Muscle of leg (tissue), 16 donors: ENCODE measurements at places on chromosomes 2 and 18.
A peak's percentile ranks its signal among the peaks of the same experiment; 100 is the strongest.

GRCh38 chr2:236545248-236545658, 24.4 kb upstream of the ACKR3 start:
- no peaks in the 10 kb centered on the region for H3K27me3 ChIP-seq
- no peak overlapping the region for H3K27ac ChIP-seq
- no peak overlapping the region for H3K4me3 ChIP-seq
- DNase-seq, result peak; percentile 22
- no peaks in the 10 kb centered on the region for H3K36me3 ChIP-seq
- H3K4me1 ChIP-seq, result peaks cover 11% of the 10 kb centered on the region

DNA sequence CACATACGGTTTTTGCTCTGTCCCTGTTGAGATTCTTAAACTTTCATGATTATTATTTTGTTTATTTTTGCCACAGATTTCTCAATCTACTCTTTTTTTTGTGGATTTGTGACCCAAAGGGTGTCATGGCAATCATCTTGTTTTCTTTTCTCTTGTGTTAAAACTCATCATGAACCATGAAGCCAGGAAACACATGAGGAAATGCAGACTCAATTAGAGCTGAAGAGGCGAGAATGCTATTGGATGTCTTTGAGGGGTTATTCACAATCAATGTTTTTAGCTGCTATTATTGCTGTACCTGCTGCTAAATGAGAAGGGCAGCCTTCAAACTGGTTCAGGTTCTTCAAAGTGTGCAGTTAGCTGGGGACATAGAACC, 99.5 kb upstream of the MMADHC start:
- H3K27ac ChIP-seq, result peak overlapping the region; percentile 59
- H3K27me3 ChIP-seq, result no peaks in the 10 kb centered on the region
- peaks cover under 1% of the 10 kb centered on the region for H3K4me1 ChIP-seq
- no peak overlapping the region for H3K4me3 ChIP-seq
- no peaks in the 10 kb centered on the region for H3K36me3 ChIP-seq

- DNase-seq, result no peak
- H3K4me1 ChIP-seq, result no peaks in the 10 kb centered on the region
- no peaks in the 10 kb centered on the region for H3K36me3 ChIP-seq
- peaks cover 2% of the 10 kb centered on the region for H3K27me3 ChIP-seq
- H3K4me3 ChIP-seq, result no peak overlapping the region
Observed at GRCh38 chr2:16239296-16239850, 299.0 kb downstream of the MYCN start.

DNA sequence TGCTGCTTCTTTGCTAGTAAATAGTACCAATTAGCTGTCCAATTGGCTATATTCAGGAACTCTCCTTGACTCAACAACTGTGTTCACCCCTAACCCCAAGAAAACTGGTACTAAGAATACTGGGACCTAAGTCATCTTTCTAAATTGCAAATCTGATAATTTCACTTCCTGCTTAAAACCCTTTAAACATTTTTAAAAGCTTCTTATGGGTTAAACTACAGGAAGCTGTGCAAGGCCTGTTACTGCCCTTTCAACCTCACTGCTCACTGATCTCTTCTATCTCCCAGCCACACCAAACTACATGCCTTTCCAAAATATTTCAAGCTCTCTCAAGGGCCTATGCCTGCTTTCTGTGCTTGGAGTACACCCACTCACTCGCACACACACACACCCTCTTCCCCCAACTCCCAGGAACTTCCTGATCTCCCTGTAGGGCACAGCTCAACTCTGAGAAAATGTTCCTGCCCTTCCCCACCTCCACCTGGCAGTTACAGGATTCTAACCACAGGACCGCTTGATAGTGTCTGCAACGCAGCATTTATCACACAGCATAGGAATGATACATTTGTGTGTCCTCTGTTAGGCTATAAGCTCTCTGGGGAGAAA, 6.7 kb downstream of the LMAN1 start:
- H3K27ac ChIP-seq, result no peak overlapping the region
- no peak for DNase-seq
- H3K36me3 ChIP-seq, result peaks cover 37% of the 10 kb centered on the region
- no peak overlapping the region for H3K4me3 ChIP-seq

- H3K4me3 ChIP-seq, result no peak overlapping the region
- peaks cover 11% of the 10 kb centered on the region for H3K4me1 ChIP-seq
- no peak overlapping the region for H3K27ac ChIP-seq
- no peaks in the 10 kb centered on the region for H3K36me3 ChIP-seq
Observed at GRCh38 chr2:136006658-136007057, 21.2 kb upstream of the DARS1 start.

GRCh38 chr2:9089831-9090230, 86.3 kb upstream of the MBOAT2 start:
- H3K4me3 ChIP-seq, result no peak overlapping the region
- peaks cover 2% of the 10 kb centered on the region for H3K4me1 ChIP-seq
- no peak overlapping the region for H3K27ac ChIP-seq
- H3K27me3 ChIP-seq, result no peaks in the 10 kb centered on the region

GRCh38 chr2:237184919-237185552, 99.3 kb downstream of the COPS8 start:
- no peak overlapping the region for H3K4me3 ChIP-seq
- H3K27me3 ChIP-seq, result no peaks in the 10 kb centered on the region
- H3K4me1 ChIP-seq, result peaks cover under 1% of the 10 kb centered on the region
- no peak for DNase-seq
- H3K36me3 ChIP-seq, result no peaks in the 10 kb centered on the region
- no peak overlapping the region for H3K27ac ChIP-seq

DNA sequence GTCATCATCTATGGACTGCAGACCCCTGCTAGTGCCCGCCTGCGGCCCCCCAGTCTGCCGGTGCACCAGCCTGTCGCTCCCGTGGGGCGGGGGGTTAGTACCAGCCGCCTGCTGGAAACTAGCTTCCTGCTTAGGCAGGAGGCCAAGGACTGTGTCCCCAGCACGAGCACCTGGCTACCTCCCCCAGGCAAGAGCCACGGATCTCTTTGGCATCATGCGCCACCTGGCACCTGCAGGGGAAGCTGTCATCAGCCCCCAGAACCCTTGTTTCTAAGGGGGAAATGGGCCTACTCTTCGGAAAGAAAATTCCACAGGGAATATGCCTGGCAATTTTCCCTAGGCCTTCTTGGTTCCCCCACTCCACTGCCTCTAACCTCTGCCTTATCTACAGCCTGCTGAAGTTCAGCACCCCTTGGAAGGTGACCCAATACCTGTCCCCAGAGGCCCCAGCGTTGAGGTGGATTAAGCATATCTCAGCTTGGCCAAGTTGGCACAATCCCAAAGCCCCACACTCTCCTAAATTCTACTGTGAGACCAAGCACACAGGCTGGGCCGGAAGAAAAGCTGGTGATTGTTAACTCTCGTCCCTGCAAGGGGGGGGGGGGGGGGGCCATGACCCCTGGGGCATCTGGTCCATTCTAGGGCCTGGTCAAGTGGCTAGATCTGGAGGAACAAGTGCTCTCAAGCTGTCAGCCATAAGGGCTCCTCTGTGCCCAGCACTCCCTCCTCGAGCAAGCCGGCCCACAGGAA, 62.0 kb upstream of the POMC start:
- no peak overlapping the region for H3K4me3 ChIP-seq
- H3K27ac ChIP-seq, result peak overlapping the region; percentile 86
- H3K36me3 ChIP-seq, result peaks cover 42% of the 10 kb centered on the region
- no peaks in the 10 kb centered on the region for H3K27me3 ChIP-seq
- H3K4me1 ChIP-seq, result peaks cover 33% of the 10 kb centered on the region

- H3K4me3 ChIP-seq, result peak overlapping the region; percentile 75
- DNase-seq, result peak; percentile 63
- H3K27ac ChIP-seq, result peak overlapping the region; percentile 85
- H3K4me1 ChIP-seq, result peaks cover 80% of the 10 kb centered on the region
- H3K27me3 ChIP-seq, result no peaks in the 10 kb centered on the region
Observed at GRCh38 chr2:217942731-217943335, 60.0 kb downstream of the TNS1 start.

GRCh38 chr2:105330681-105331375, 1.3 kb upstream of the TGFBRAP1 start:
- H3K4me3 ChIP-seq, result no peak overlapping the region
- H3K27me3 ChIP-seq, result no peaks in the 10 kb centered on the region
- peaks cover 19% of the 10 kb centered on the region for H3K4me1 ChIP-seq
- H3K36me3 ChIP-seq, result peaks cover 9% of the 10 kb centered on the region
- no peak for DNase-seq
- no peak overlapping the region for H3K27ac ChIP-seq

GRCh38 chr2:9610781-9611548, 19.8 kb downstream of the YWHAQ start:
- H3K27ac ChIP-seq, result no peak overlapping the region
- no peaks in the 10 kb centered on the region for H3K36me3 ChIP-seq
- H3K4me3 ChIP-seq, result no peak overlapping the region
- H3K4me1 ChIP-seq, result peaks cover 7% of the 10 kb centered on the region
- DNase-seq, result no peak

DNA sequence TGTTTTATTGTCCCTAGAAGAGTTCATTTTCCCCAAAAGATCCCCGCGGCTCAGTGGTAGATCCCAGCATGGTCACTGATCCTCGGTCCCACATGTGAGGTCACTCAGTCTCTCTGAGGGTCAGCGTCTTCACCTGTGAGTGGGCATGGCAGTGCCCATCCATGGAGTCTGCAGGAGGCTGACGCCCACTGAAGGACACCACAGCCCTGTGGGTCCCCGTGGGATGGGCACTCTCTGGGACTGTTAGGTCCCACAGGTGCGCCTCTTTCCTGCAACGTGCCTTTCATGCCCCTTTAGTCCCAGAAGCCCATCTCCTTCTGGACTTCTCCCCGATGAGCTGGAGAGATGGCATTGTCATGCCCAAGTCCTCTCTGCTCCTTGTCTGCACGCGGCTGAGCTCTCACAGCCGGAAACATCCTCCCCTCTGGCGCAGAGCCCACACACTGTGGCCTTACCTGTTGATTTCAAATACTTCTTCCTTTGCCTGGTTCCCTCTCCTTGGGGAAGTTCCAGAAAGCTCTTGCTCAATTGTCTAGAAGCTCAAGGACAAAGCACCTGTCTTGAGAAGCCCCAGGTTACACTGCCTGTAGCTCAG, 75.9 kb downstream of the PTGR3 start:
- H3K4me1 ChIP-seq, result peaks cover 18% of the 10 kb centered on the region
- H3K4me3 ChIP-seq, result no peak overlapping the region

DNA sequence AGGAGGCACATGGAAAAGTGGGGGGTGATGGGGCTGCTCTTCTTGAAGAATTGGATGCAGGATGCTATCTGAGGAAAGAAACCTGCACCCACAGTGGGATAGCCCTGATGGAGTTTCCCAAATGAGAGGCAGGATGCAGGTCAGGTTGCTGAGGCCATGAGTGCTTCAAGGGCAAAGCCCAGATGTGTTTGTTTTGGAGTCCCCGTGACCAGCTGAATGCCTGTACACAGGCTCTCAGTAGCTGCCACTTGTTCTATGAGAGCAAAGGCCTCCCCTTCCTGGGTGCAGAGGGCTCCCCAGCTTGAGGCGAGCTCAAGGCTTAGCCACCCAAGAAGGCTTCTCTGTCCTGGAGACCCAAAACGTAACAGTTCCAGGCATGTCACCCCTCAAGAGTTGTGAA, 192.7 kb downstream of the SEPTIN10 start:
- no peak for DNase-seq
- peaks cover 12% of the 10 kb centered on the region for H3K4me1 ChIP-seq
- no peaks in the 10 kb centered on the region for H3K27me3 ChIP-seq

GRCh38 chr2:241465543-241465942, 42.8 kb downstream of the STK25 start:
- peaks cover 17% of the 10 kb centered on the region for H3K4me1 ChIP-seq
- H3K36me3 ChIP-seq, result peaks cover 14% of the 10 kb centered on the region
- no peaks in the 10 kb centered on the region for H3K27me3 ChIP-seq
- H3K27ac ChIP-seq, result no peak overlapping the region
- no peak overlapping the region for H3K4me3 ChIP-seq

- no peak overlapping the region for H3K4me3 ChIP-seq
- peaks cover 55% of the 10 kb centered on the region for H3K4me1 ChIP-seq
- peaks cover 5% of the 10 kb centered on the region for H3K27me3 ChIP-seq
Observed at GRCh38 chr2:23624378-23624777, 239.4 kb downstream of the KLHL29 start.

- H3K4me3 ChIP-seq, result no peak overlapping the region
- H3K27me3 ChIP-seq, result no peaks in the 10 kb centered on the region
- no peak overlapping the region for H3K27ac ChIP-seq
- no peaks in the 10 kb centered on the region for H3K4me1 ChIP-seq
- H3K36me3 ChIP-seq, result peaks cover 3% of the 10 kb centered on the region
Observed at GRCh38 chr18:9386879-9387278, 52.3 kb downstream of the TWSG1 start.

GRCh38 chr18:48674758-48675351, 136.0 kb downstream of the CTIF start:
- no peak overlapping the region for H3K4me3 ChIP-seq
- peaks cover 27% of the 10 kb centered on the region for H3K36me3 ChIP-seq
- H3K27me3 ChIP-seq, result no peaks in the 10 kb centered on the region
- H3K27ac ChIP-seq, result no peak overlapping the region
- peaks cover 21% of the 10 kb centered on the region for H3K4me1 ChIP-seq

- H3K27me3 ChIP-seq, result no peaks in the 10 kb centered on the region
- no peak for DNase-seq
- H3K36me3 ChIP-seq, result no peaks in the 10 kb centered on the region
- no peaks in the 10 kb centered on the region for H3K4me1 ChIP-seq
- H3K27ac ChIP-seq, result no peak overlapping the region
- H3K4me3 ChIP-seq, result no peak overlapping the region
Observed at GRCh38 chr2:111145103-111145760, 24.5 kb downstream of the BCL2L11 start.

- no peak overlapping the region for H3K27ac ChIP-seq
- H3K4me3 ChIP-seq, result no peak overlapping the region
- no peak for DNase-seq
- no peaks in the 10 kb centered on the region for H3K27me3 ChIP-seq
- no peaks in the 10 kb centered on the region for H3K4me1 ChIP-seq
Observed at GRCh38 chr2:17604050-17604449, 63.6 kb downstream of the VSNL1 start.

GRCh38 chr18:79732721-79733025, 53.1 kb downstream of the CTDP1 start:
- no peaks in the 10 kb centered on the region for H3K27me3 ChIP-seq
- DNase-seq, result no peak
- no peaks in the 10 kb centered on the region for H3K4me1 ChIP-seq
- H3K4me3 ChIP-seq, result no peak overlapping the region

GRCh38 chr2:37156071-37156856, 516 bp downstream of the EIF2AK2 start:
- peaks cover 15% of the 10 kb centered on the region for H3K4me1 ChIP-seq
- peak overlapping the region; percentile 93 for H3K4me3 ChIP-seq
- no peaks in the 10 kb centered on the region for H3K27me3 ChIP-seq
- peak overlapping the region; percentile 97 for H3K27ac ChIP-seq
- peaks cover 13% of the 10 kb centered on the region for H3K36me3 ChIP-seq
- peak; percentile 90 for DNase-seq

GRCh38 chr2:227447606-227448005, 24.4 kb upstream of the AGFG1 start:
- no peak overlapping the region for H3K27ac ChIP-seq
- H3K4me3 ChIP-seq, result no peak overlapping the region
- no peaks in the 10 kb centered on the region for H3K36me3 ChIP-seq
- DNase-seq, result no peak

GRCh38 chr2:150400849-150401248, 86.6 kb downstream of the RND3 start:
- H3K36me3 ChIP-seq, result no peaks in the 10 kb centered on the region
- no peaks in the 10 kb centered on the region for H3K27me3 ChIP-seq
- no peak for DNase-seq
- no peak overlapping the region for H3K4me3 ChIP-seq
